NCI-H2029 treated with DMSO at 0.1 percent for 48 hours (cell line): ENCODE measurements at places on chromosomes 11 and 22.
A peak's percentile ranks its signal among the peaks of the same experiment; 100 is the strongest.

GRCh38 chr11:96390488-96390792 lies 627 bp downstream of the JRKL start:
- DNase-seq, result no peak

GRCh38 chr11:2143799-2144543 lies 4.8 kb upstream of the IGF2 start:
- DNase-seq, result no peak

- DNase-seq, result peak; percentile 58
Measured at GRCh38 chr22:35627267-35628041, 10.3 kb upstream of the MB start.

GRCh38 chr11:85483861-85484260 lies 143.3 kb downstream of the DLG2 start:
- no peak for DNase-seq

GRCh38 chr22:32617271-32617670 lies 142.7 kb downstream of the FBXO7 start:
- no peak for DNase-seq

DNA sequence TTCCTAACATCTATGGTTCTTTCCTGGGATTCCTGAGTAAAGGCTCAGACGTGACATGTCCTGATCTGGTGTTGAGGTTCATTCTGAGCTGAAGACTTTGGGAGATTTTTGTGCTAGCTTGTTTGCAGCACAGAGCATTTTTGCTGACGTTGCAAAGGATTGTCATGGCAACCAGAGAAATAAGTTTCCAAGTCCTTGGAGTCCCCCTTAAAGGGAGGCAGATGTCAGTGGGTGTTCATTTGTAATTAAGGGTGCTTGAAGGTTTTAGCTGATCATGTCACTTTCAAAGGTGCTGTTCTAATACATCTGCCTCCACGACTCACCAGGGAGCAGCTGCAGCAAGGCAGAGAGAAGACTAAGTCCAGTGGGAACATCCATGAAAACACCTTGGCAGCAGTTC lies 5.4 kb upstream of the SYN3 start:
- DNase-seq, result no peak

- DNase-seq, result no peak
Measured at GRCh38 chr11:72528121-72528520, 93.8 kb upstream of the CLPB start.

- DNase-seq, result no peak
Measured at GRCh38 chr22:46240506-46240905, 9.6 kb downstream of the CDPF1 start.

DNA sequence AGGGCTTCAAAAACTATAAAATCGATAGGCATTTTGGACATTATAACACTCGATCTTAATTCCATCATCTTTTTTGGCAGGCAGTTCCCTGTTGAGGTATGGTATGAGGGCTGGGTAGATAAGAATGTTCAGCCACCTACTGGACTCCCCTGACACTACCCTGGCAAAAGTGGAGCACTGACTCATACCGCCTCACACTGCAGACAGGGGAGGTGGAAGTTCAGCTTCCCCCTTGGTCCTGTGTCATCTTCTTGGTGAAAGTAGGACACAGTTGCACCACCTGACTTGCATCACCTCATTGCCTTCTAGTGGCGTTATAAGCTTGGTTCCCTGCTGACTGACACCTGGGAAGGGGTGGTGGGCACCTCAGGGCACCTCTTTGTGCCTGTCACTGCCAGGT lies 30.4 kb downstream of the PAAF1 start:
- DNase-seq, result no peak
